ENCODE measurements at places on chromosomes 1 and 21.

GRCh38 chr1:33268457-33268856 is 12.2 kb downstream of the ZNF362 start:
- DNase-seq = no peak

- DNase-seq = no peak
Observed at GRCh38 chr1:59433440-59433813, 136.5 kb downstream of the FGGY start.

DNA sequence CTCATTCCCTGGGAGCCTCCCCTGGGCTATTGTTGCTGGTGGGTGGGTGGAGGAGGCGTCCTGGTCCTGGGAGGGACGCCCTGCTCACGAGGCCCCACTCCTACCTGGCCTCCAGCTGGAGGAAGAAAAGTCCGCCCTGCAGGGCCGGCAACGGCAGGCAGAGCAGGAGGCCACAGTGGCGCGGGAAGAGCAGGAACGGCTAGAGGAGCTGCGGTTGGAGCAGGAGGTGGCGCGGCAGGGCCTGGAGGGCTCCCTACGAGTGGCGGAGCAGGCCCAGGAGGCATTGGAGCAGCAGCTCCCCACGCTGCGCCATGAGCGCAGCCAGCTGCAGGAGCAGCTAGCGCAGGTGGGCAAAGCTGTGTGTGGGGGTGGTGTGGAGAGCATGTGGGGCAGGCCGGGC is 24.9 kb downstream of the CROCC start:
- no peak for DNase-seq

- no peak for DNase-seq
Observed at GRCh38 chr1:101043776-101044175, 18.2 kb upstream of the DPH5 start.

GRCh38 chr1:180926164-180926981 is 13.7 kb downstream of the KIAA1614 start:
- no peak for DNase-seq

DNA sequence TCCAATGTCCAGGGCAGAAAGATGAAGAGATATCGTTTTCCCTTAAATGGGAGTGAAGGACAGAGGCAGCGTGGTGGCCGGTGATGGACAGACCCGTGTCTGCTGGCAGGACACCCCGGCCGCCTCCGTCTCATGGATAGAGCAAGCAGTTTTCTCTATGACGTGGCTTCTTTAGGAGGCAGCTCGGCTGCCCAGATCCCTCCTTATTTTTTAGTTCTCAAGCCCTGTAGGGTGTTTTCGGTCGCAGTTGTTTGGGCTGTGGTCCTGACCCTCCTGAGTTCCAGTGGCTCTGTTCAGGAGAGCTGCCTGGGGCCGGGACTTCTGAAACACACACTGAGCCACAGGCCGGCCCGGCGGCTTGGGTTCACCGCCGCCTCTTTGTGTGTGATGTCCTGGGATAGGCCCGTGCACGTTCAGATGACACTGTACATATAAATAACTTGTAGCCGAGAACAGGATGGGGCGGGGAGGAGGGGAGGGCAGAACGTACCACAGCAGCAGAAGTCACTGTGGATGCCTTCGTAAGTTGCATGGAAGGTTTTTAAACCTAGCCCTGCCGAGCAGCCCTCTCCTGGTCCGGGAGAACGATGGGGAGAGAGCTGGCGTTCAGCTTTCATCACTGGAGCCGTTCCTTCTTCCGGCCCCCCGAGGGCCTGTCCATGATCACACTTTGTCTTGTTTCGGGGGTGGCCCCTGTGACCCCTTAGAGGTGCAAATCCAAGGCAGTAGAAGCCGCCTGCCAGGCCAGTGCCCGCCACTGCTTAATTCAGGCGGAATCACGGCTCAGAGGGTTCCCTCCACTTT is 65.2 kb downstream of the SIK1 start:
- DNase-seq = peak; percentile 66

DNA sequence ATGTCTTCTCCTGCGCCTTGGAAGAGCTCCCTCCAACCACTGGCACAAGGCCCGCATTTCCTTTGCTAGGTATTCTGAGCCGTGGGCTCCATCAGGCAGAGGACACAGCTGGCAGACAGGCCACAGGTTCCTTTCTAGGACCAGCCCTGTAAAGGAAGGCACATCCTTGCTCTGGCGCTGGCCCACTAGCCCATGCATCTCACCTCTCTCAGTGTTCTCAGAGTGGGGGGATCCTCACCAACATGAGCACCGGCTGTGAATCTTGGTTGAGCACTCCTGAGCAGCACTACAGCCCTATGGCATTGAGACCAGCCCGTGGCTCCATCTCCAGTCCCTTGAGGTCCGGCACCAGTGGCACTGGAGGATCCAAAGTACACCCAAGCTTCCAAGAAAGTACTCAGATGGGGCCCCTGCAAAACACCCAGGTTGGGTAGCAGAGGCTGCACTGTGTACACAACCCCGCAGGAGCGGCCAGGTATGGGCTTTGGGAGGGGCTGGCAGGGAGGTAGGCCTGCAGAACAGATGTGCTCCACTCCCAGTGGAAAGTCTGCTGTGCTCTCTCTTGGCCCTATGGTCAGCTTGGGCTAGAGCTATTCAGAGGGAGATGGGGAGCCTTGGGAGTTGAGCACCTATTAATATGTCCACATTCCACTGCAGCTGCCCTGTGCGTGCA is 47.1 kb upstream of the PLPPR5 start:
- no peak for DNase-seq

DNA sequence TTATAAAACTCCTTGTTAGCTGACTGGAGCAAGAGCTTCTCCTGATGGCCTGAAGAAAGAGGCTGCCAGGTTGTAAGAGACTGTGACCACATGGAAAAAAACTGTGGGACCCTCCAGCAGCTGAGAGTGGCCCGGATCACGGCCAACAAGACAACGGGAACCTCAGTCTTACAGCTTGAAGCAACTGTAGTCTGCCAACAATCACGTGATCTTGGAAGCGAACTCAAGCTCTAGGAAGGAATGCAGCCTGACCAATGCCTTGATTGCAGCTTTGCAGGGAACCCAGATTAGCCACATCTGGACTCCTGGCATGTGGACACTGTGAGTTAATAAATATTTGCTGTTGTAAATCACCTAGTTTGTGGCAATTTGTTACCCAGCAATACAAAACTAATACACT is 442.6 kb upstream of the PRMT6 start:
- DNase-seq = no peak

- DNase-seq = no peak
Observed at GRCh38 chr1:7409278-7409677, 361.8 kb upstream of the VAMP3 start.

GRCh38 chr21:21806711-21807597 is 808.7 kb downstream of the NCAM2 start:
- DNase-seq = no peak

DNA sequence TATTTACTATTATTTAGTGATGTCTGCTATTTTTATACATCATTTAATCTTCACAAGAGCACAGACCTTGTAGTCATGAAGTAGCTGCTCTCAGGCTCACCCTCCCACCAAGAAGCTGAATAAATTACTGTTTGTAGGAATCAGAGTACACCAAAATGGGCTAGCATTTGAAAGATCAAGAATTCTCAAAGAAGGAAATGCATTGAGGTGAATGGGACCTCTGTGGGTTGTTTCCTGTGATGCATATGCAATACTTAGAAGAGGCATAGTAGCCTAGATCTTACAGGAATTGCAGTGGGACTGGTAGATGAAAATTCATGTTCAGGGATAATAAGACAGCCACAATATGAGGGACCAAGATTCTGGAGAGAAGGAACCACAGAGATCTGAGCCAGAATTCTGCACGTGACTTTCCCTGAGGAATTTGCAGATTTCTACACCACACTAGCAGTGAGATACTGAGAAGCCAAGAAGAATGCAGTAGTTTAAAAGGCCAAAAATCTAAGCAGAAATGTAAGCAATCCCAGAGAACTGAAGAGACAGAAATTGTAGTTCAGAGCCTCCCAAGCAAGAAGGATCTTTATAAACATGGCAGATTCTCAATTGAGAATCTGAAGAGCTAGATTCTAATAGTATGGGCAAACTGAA is 307.0 kb downstream of the ST6GALNAC3 start:
- no peak for DNase-seq

GRCh38 chr1:213976665-213977485 is 10.9 kb upstream of the PROX1 start:
- DNase-seq = no peak

DNA sequence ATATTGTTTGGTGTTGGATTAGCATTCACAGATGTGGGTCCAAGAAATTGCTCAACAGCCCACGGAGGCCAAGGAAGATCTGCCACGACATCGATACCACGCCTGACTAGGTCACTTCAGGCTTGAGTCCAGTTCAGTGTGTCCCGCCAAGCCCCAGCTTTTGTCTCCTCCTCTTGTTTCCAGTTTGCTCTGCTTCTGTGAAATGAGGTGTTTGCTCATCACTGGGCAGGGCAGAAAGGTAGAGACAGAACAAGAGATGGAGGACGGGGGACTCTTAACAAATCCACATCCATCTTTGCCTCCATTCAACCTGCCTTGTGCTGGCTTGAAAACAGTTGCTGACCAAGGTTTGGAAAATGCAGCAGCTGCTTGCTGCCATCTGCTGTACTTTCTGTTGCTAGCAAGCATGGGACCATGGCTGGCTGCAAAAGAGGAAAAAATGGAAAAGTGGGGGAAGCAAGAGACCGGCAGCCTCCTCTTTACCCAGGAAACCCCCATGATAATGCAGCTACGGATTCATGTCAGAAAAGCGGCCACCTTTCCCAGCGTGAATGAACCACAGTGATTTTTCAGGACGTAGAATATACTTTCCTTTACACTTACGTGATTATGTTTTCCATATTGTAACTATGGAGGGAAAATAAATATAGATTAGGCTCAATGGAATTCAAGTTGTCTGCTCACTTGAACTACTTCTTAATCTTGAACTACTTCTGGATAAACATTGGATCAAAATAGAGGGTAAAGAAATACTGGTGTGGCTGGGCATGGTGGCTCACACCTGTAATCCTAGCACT is 80.2 kb upstream of the GREM2 start:
- DNase-seq = peak; percentile 61

- DNase-seq = no peak
Observed at GRCh38 chr1:48923116-48923515, 146.4 kb upstream of the BEND5 start.

DNA sequence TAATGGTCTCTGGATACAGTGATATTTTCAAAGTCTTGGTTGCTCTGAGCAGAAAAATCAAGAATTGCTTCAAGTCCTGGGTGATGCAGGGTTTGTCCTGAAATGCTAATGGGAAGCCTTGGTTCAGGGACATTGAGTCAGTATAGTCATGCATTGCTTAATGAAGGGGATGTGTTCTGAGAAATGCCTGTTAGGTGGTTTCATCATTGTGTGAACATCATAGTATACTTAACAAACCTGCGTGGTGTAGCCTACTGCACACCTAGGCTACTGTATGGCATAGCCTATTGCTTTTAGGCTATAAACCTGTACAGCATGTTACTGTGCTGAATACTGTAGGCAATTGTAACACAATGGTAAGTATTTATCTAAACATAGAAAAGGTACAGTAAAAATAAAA is 36.4 kb downstream of the TBCE start:
- no peak for DNase-seq

GRCh38 chr1:27395441-27396195 is 3.2 kb downstream of the GPR3 start:
- peak; percentile 94 for DNase-seq

- DNase-seq = peak; percentile 27
Observed at GRCh38 chr21:36700295-36700970, 1.5 kb downstream of the SIM2 start.

- peak; percentile 63 for DNase-seq
Observed at GRCh38 chr1:156664046-156664766, 13.0 kb downstream of the NES start.

DNA sequence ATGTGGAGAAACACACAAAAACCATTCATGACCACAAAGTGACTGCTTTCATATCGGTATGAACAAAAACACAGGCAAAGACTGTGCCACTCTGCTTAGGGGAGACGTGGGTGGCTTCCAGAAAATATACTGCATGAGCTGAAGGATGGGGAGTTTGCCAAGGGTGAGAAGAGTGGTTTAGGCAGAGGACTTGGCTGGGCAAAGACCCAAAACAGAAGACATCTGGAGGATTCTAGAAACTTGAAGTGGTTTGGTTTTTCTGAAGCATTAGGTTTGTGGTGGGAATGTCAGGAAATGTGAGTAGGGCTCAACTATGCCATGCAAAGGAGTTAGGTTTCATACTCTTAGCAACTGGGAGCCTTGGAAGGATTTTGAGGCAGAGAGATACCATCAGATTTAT is 26.6 kb upstream of the DNM3 start:
- DNase-seq = no peak

DNA sequence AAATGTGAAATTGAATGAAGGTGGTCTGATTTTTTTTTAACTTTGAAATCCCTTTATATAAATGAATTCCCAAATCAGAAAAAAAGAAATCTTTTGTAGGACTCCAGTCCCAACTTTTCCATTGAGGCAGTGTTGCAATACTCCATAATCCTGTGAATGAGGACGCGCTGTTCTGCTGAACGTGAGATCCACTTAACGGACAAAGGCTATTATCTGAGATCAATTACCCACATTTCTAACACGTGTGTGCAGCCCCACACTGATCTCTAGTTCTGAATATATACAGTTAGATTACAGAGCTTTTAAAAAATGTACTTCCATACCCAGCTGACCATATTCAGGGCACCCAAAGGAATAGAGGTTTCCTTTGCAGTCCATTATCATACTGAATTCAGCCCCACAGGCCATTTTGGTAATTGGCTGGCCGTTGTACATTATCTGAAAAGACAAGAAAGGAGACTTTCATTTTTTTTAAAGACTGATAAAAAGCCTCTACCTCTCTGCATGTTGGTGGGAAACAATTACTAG is 19.0 kb downstream of the RCC2 start:
- DNase-seq = no peak

GRCh38 chr21:45407629-45408247 is 2.8 kb downstream of the COL18A1 start:
- DNase-seq = peak; percentile 66

DNA sequence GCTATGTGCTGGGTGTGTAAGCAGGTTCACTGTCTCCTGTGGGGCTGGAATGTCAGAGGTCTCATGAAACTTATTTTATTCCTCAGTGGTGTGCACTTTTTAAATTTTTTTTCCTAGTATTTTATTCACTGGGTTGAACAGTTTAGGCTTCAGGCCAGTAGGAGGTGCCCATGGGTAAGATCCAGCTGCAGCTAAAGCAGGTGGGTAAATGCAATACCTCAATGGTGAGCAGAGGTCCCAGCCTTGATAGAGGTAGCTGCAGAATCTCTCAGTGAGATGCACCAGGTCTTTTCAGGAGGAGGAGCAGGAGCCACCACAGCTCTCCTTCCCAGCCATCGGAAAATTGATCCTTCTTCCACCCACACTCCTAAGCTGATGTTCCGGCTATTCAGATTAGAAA is 12.6 kb upstream of the OR6N2 start:
- peak; percentile 28 for DNase-seq

Data from ELF-1 (cell line).